Right renal cortex interstitium (tissue), 3 donors: ENCODE measurements at places on chromosomes 2 and 18. TPM values are rescaled to one million over a fixed set of nuclear protein-coding genes. Genes with fewer than 3 reads are reported as not detected.
A peak's percentile ranks its signal among the peaks of the same experiment; 100 is the strongest.

DNA sequence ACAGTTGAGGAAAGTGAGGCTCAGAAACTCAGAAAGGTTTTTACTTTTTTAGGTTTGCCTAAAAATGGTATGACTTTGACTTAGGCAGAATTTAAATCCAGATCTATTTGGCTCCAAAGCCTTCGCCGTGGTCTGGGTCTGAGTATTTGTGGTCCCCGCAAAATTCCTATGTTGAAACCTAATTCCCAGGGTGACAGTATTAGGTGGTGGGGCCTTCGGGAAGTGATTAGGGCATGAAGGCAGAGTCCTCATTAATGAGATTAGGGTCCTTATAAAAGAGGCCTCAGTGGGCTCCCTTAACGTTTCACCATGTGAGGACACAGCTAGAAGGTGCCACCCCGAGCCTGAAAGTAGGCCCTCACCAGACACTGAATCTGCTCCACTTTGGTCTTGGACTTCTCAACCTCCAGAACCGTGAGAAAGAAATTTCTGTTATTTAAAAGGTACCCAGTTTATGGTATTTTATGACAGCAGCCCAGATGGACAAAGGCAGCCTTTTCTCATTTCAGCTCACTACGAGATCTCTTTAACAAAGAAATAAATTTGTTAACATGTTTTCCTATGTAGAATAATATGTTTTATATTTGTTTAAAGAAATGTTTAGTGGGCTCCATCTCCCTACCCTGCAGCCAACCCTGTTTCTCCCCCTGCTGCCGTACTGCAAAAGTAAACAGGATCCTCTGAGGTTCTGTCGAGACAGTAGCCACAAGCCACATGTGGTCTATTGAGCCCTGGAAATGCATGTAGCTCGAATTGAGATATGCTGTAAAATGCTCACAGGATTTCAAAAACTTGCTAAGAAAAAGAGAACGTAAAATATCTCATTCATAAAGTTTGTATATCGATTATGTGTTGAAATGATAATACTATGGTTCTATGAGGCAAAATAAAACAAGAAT lies 80.6 kb downstream of the MOGAT1 start:
- no peak for DNase-seq

DNA sequence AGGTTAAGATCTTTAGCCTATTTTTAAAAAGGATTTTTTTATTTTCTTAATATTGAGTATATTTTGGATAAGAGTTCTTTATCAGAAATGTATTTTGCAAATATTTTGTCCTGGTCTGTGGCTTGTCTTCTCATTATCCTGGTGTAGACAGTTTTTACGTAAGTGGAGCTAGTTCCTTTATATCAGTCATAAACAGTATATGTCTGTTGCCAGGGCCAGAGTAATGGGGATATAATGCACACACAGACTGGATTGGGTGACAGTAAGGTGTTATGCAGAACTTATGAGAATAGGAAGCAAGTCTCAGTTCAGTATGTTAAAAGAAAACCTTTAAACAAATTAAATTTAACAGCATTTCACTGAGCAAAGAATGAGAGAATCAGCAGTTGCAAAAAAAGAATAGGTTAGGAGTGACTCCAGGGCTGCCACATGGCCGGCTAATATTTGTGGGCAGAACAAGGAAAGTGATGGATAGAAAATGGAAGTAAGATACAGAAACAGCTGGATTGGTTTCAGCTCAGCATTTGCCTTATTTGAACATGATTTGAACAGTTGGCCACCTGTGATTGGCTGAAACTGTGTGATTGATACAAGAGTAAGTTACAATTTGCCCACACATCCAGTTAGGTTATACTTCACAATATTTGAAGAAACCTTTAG lies 61.1 kb upstream of the ZNG1B start:
- DNase-seq = no peak

- DNase-seq = no peak
These were observed 2.9 kb upstream of the MBOAT2 start for GRCh38 chr2:9006368-9006767.

DNA sequence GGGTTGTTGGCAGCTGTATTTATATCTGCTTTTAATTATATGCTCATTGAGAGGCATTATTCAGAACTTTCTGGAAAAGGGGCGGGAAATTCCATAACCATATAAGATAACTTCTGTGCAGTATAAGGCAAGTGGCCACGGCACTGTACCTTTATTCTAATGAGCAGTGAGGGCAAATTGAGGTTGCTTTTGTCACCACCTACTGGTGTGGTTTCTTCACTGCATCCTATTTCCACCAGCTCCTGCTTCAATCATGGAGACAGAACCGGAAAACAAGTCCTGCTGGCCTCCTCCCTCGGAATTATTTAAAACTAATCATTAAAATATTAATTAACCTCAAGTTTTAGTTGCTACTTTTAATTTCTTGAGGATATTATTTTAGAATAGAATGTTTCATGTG lies 759.4 kb downstream of the CBLN2 start:
- no peak for DNase-seq

DNA sequence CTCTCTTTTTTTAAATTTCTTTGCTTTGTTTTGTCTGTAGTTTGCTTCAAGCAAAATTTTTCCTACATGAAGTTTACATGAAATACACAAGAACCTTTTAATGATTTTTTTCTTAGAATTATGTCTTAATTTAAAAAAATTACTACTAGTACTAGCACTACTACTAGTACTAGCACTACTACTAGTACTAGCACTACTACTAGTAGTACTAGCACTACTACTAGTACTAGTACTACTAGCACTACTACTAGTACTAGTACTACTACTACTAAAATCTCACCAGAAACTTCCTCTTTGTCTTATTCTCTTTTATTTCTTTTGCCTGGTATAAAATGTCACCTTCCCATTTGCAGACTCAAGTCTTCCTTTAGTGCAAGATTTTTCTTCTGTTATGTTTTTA lies 71.1 kb downstream of the PTH2R start:
- no peak for DNase-seq

- peak; percentile 39 for DNase-seq
These were observed 864 bp upstream of the XPO1 start for GRCh38 chr2:61538920-61539520.

GRCh38 chr2:160051371-160051800 lies 11.0 kb downstream of the PLA2R1 start:
- no peak for DNase-seq

DNA sequence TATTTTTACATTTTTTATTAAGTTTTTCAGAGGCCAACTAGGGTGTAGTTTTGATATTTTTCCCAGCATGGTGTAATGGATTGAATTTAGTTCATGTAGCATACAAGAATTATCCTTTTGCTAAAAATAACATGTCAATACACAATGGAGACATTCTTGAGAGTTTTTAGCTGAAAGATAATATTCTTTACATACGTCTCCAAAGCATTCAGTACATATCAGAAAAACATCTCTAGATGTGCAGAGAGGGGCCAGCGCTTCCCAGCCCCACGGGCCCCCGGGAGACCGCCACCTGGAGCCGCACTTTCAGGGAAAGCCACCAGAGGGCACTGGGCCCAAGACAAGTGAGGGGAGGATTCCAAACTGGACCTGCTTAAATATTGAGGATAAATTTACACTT lies 499.4 kb downstream of the GALR1 start:
- no peak for DNase-seq

GRCh38 chr2:14533131-14533757 lies 99.3 kb upstream of the LRATD1 start:
- DNase-seq = no peak

GRCh38 chr18:8802017-8802672 lies 96.8 kb downstream of the MTCL1 start:
- no peak for DNase-seq

DNA sequence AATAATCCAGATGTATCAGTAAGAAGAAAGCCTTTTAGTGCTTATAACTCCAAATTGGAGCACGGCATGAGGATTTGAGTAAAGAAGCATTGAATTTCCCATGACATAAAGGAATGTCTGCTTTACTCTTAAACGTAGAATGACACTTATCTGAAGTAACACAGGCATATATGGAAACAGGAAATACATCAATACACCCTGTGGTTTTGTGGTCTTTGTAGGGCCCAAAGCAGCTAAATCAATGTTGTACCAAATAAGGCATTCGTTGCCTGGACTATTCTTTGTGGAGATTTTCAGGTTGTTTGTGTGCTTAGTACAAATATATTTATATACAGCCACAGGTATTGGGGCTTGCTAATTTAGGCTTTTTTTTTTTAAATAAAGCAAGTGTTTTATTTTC lies 660.5 kb downstream of the LRRTM4 start:
- DNase-seq = no peak

- DNase-seq = no peak
These were observed at the start of gene SEMA4C for GRCh38 chr2:96869822-96870625. Gene SEMA4C, minus strand, starts transcription at chr2:96870080. Its CDS starts 2,194 bp downstream, at chr2:96867886.

DNA sequence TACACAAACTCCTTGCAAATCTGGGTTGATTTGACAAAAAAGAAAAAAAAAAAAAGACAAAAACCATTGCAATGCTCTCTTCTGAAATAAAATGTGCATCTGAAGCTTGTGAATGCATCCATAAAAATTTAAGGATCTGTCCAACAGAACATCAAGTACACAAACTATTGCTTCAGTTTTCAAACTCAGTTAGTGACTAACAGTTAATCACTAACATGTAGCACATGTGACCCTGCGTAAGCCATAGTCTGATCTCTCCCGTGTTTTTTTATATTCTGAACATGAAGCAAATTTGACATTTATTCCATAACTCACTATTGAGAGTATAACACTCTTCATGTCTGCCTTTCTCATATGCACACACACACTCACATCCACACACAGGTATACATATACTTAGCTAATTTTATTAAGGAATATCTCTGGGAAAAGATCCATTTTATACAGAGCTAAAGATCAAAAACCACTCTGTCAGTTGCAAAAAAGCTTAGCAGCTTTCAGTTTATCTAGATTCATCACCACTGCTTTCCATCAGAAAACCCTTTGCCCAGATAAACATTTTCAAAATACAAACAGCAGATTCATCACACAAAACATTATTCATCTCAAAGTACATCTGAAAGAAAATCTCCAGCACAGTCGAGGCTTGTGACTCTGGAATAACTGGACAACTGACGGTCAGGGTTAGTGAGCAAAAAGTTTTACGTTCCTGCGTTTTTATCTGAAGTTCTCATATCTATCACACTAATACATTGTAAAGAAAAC lies 1000.4 kb upstream of the ACVR2A start:
- DNase-seq = no peak

DNA sequence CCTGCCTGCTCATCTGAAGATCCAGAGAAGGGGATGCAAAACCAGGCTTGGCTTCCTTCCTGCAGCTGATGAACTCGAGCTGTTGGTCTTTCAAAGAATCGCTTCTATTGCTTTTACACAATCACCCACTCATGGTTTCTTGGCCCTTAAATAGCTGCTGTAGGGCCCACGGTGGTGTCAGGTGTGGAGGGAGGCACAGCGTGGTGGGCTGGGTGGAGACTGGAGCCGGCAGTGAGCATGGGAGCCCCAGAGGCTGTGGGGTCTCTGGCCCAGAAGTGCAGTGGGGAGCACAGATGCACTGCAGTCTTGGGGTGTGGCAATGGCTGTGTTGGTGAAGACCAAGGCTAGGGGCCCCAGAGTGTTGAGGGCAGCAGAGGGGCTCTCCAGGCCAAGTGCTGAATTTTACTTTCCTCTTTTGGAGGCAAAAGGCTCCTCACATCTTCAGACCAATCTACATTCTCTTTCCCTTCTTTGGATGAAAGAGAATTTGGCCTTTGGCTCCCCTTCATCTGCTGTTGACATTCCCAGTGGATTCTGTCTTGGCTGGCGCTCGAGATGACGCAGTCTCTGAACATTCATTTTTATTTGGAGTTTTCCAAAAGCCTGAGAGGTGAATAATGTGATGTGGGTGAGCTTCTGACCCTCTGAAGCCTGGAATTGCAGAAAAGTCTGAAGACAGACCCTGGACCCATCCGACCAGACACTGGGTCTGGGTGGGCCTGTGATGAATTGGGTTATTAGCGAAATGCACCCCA lies 70.1 kb upstream of the ASB18 start:
- DNase-seq = no peak

GRCh38 chr2:227862741-227863588 lies 8.5 kb upstream of the DAW1 start:
- no peak for DNase-seq

- DNase-seq = no peak
These were observed 181.7 kb upstream of the CRIM1 start for GRCh38 chr2:36173760-36174404.

- no peak for DNase-seq
These were observed 36.0 kb upstream of the CD207 start for GRCh38 chr2:70871398-70872211.

DNA sequence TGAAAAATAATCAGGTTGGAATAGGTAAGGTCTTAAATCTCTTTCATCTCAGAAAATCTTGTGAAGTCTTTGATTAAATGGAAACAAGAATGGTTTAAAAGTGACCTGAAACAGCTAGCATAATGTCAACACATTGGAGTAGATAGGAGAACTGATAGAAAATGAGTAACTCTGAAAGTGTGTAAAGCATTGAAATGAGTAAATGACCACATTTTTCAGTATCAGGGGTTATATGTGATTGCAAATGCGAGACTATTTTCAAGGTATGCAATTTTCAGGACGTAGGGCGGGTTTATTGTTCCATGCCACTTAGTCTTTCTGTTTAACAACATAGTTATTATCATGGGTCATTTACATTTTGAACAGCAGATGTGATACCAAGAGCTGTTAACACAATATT lies 1383.2 kb downstream of the LRP1B start:
- DNase-seq = no peak

DNA sequence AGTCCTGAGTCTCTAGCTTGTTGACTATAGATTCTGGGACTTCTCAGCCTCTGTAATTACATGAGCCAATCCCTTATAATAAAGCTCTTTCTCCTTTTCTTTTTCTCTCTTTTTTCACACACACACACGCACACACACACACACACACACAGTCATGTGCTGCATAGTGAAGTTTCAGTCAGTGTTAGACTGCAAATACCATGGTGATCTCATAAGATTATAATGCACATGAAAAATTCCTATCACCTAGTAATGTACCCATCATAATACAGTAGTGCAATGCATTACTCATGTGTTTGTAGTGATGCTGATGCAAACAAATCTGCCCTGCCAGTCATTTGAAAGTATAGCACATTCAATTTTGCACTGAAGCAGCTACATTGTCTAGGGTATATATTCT lies 558.2 kb downstream of the SUCLG1 start:
- no peak for DNase-seq

- no peak for DNase-seq
These were observed 14.2 kb upstream of the TTC21B start for GRCh38 chr2:165967746-165968145.

DNA sequence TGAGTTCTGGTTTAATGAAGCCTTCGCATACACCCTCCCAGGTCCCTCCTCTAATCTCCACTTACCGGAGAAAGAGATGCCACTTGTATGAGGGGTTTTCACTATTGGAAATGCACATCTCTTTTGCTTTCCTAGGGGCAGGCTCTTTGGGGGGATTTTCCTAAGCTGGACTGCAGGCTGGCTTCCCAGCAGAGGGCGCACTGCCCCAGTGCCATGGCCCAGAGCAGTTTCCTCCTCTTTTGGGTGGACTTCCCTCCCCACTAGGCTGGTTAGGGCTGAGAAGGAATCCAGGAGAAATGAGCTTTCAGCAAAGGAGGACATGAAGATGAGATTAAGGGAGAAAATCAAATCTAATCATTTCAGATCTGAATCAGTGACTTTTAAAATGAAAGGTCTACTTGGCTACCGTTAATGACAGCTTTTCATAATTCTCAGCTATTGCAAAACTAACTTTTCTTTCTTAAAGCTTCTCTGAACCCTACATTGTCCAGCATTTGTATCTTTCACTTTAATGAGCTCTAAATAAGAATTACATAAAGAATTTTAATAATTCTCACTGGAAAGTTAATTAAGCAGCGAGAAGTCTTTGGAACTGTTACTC lies 784.1 kb upstream of the FANCL start:
- DNase-seq = no peak

Gene CCBE1
- 39.4 TPM for polyA plus RNA-seq

Gene CTNNA2
- 4.1 TPM for polyA plus RNA-seq

Gene ARHGEF33
- polyA plus RNA-seq = 2.2 TPM

Gene OXER1
- 6.2 TPM for polyA plus RNA-seq

Gene PAIP2B
- 19.6 TPM for polyA plus RNA-seq

Gene POTEI
- polyA plus RNA-seq = 0.10 TPM
